Glomerular endothelial cell (primary cell): ENCODE measurements at places on chromosomes 13 and 19.

DNA sequence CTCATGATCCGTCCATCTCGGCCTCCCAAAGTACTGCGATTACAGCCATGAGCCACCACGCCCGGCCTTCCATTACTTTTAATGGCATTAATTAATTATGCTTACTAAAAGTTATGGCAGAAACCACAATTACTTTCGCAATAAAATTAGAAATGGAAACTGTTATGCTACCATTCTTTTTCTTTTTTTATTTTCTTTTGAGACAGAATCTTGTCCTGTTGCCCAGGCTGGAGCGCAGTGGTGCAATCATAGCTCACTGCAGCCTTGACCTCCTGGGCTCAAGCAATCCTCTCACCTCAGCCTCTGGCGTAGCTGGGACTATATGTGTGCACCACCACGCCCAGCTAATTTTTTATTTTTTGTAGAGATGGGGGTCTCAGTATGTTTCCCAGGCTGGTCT, 4.6 kb upstream of the BST2 start:
- DNase-seq: no peak

GRCh38 chr13:44618326-44618725, 42.2 kb upstream of the TSC22D1 start:
- DNase-seq: no peak

GRCh38 chr13:112346173-112346898, 29.8 kb upstream of the SPACA7 start:
- no peak for DNase-seq

- no peak for DNase-seq
These were observed 10.6 kb upstream of the CEACAM21 start for GRCh38 chr19:41565379-41565720.

GRCh38 chr13:26656919-26657318, 99.4 kb downstream of the WASF3 start:
- no peak for DNase-seq

DNA sequence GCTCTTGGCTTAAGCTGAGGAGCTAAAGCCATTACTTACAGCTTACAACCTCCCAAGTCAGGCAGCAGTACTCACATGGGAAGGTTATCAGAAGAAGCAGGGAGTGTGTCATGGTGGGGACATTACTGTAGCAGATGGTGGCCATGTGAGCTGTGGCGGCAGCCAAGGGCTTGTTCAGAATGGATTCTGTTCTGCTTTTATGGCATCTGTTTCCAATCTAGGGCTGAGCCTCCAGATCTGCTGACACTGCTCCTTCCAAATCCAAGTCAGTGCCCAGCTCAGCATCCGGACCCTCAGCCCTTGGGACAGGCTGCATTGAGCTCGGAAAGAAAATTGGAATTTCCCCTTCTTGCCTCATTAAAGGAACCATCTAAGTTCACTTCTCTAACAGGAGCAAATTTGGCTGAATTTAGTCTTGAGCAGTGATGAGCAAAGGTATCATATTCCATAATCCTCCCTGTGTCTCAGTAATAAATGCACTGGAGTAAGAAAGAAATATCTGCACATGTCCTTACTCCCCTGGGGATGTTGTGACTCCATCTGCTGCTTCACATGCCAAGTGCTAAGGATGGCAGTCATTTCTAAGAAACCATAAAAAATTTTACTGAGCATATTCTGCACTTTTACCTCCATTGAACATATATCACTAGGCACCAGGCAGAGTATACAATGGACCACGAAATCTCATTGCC, 73.9 kb downstream of the KCTD12 start:
- DNase-seq: no peak

GRCh38 chr19:43570174-43570791, 5.0 kb downstream of the XRCC1 start:
- no peak for DNase-seq

GRCh38 chr13:33206425-33206824, 79.1 kb downstream of the STARD13 start:
- no peak for DNase-seq

DNA sequence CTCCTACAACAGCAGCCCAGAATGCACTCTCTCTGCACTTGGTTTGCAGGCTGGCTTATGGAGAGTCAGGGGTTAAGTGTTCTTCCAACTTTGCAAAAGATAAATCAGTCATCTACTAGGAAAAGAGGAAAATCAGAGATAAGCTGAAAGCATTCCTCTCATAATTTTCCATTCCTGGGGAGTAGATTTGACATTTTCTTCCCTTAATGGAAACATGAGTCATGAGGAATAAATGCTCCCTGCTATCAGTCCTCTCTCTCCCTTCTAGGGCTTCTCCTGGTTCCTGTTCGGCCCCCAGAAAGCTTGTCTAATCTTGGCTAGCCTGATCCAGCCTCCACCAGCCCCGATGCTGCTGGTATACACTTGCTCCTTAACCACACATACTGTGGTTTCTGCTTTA, 28.4 kb upstream of the ENOX1 start:
- no peak for DNase-seq

- DNase-seq: no peak
These were observed 4.1 kb downstream of the C1QTNF9 start for GRCh38 chr13:24313439-24313838.

- DNase-seq: no peak
These were observed 13.1 kb upstream of the ZNF888 start for GRCh38 chr19:52936151-52936953.

DNA sequence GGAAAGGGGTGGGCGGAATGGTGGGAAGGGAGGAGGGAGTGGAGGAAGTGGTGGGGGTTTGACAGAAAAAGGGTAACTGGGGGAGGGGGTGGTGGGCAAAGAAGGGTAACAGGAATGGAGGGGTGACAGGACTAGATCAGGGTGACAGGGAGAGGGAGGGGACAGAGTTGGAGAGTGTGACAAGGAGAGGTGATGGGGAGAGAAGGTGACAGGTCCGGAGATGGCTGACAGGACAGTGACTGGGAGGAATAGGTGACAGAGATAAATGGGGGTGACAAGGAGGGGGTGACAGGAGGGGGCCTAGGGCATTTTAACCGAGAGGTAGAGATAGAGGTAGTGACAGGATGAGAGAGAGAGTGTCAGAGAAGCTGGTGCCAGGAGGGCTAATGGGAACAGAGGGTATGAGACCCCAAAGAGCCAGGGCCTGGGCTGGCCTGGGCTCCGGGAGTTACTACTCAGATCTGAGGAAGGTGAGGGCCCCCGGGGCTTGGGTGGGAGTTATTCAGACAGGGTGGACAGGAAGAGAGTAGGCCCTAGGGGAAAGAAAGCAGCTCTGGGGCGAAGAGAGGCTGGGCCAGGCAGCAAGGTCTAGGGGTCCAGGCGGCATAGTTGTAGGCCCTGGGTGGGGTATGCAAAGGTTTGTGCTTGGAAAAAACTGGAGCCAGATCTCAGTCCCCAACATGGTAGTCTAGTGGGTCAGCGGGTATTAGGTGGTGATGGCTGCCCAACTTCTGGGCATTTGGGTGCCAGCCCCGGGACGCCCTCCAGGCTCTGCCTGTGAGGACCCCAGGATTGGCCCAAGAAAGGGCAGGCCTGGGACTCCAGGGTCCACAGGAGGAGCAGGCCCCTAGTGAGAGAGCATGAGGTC, 660 bp downstream of the CIC start:
- DNase-seq: no peak
